Smooth muscle cell of bladder (primary cell): ENCODE measurements at places on chromosomes 4 and X. TPM values are rescaled to one million over a fixed set of nuclear protein-coding genes. Genes with fewer than 3 reads are reported as not detected.

CXCL5 gene
- total RNA-seq, result 14.0 and 21.0 TPM in 2 replicates

MAGEA4 gene
- not detected in 2 replicates for total RNA-seq

FMR1NB gene
- total RNA-seq, result 0.14 TPM in 1 of 2 replicates, not detected in the other

OTC gene
- not detected in 2 replicates for total RNA-seq

FANCB gene
- 4.4 and 4.6 TPM in 2 replicates for total RNA-seq

MID2 gene
- total RNA-seq, result 13.1 and 17.5 TPM in 2 replicates

ANKRD17 gene
- total RNA-seq, result 35.0 and 42.2 TPM in 2 replicates

ADGRG4 gene
- not detected in 2 replicates for total RNA-seq

PASD1 gene
- not detected in 2 replicates for total RNA-seq

CSAG1 gene
- total RNA-seq, result not detected in 2 replicates

SCFD2 gene
- 27.4 and 32.2 TPM in 2 replicates for total RNA-seq

GABRG1 gene
- not detected in 2 replicates for total RNA-seq

EDA2R gene
- total RNA-seq, result 11.7 and 13.6 TPM in 2 replicates

P2RY4 gene
- under 0.01 and 0.18 TPM in 2 replicates for total RNA-seq

UGT2A3 gene
- not detected in 2 replicates for total RNA-seq

SH3D19 gene
- total RNA-seq, result 29.2 and 35.9 TPM in 2 replicates

MAGEA2B gene
- not detected in 2 replicates for total RNA-seq

PDE6B gene
- 1.1 and 1.3 TPM in 2 replicates for total RNA-seq

NXF2B gene
- total RNA-seq, result not detected in 2 replicates

ANOS1 gene
- total RNA-seq, result under 0.01 and 0.46 TPM in 2 replicates

DACH2 gene
- total RNA-seq, result 0.18 TPM in 1 of 2 replicates, not detected in the other

GAGE12E gene
- not detected in 2 replicates for total RNA-seq

SSX4B gene
- not detected in 2 replicates for total RNA-seq

NDST3 gene
- 0.09 TPM in 1 of 2 replicates, not detected in the other for total RNA-seq

SCML1 gene
- 6.4 and 7.9 TPM in 2 replicates for total RNA-seq

RAB40A gene
- under 0.01 and 0.09 TPM in 2 replicates for total RNA-seq

PLAC8 gene
- under 0.01 and 0.28 TPM in 2 replicates for total RNA-seq

TIGD4 gene
- 0.14 and 0.18 TPM in 2 replicates for total RNA-seq
